Activated CD4-positive, alpha-beta T cell treated with anti-CD3 and anti-CD28 coated beads, Interleukin-2, Interleukin-6, amounts not matched to agents 100 ng/mL and 50 ng/mL, durations not matched to agents 16 hours and 8 hours (primary cell): ENCODE measurements at places on chromosomes 2 and 18.

- DNase-seq, result no peak
Observed at GRCh38 chr2:75390169-75390568, 170.6 kb downstream of the EVA1A start.

GRCh38 chr2:6787376-6787775, 78.3 kb downstream of the CMPK2 start:
- no peak for DNase-seq

- no peak for DNase-seq
Observed at GRCh38 chr2:39922679-39923405, 143.8 kb upstream of the THUMPD2 start.

GRCh38 chr18:62986490-62986889, 271.1 kb downstream of the PHLPP1 start:
- DNase-seq, result no peak

GRCh38 chr2:177275040-177275742, 10.7 kb upstream of the NFE2L2 start:
- DNase-seq, result no peak

GRCh38 chr2:74824679-74825078, 9.2 kb upstream of the HK2 start:
- DNase-seq, result no peak

DNA sequence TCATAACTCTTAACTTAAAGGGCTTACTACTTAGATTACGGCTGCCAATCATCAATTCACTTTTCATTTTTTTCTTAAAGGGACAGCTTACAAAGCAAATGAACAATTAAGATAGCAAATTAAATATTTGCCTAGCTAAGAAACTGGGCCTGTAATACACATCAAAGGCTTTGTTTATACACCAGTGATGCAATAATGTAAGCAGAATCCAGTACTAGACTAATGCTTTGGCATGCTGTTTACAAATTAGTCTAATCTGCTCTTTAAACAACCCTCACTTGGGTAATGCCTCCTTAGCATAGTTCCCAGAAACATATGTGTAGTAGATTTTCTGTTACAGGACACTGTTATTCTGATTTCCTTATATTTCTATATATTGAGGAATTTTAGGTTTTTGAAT, 105.8 kb downstream of the ARHGAP28 start:
- no peak for DNase-seq

GRCh38 chr2:217797165-217797564, 205.6 kb downstream of the TNS1 start:
- DNase-seq, result no peak

DNA sequence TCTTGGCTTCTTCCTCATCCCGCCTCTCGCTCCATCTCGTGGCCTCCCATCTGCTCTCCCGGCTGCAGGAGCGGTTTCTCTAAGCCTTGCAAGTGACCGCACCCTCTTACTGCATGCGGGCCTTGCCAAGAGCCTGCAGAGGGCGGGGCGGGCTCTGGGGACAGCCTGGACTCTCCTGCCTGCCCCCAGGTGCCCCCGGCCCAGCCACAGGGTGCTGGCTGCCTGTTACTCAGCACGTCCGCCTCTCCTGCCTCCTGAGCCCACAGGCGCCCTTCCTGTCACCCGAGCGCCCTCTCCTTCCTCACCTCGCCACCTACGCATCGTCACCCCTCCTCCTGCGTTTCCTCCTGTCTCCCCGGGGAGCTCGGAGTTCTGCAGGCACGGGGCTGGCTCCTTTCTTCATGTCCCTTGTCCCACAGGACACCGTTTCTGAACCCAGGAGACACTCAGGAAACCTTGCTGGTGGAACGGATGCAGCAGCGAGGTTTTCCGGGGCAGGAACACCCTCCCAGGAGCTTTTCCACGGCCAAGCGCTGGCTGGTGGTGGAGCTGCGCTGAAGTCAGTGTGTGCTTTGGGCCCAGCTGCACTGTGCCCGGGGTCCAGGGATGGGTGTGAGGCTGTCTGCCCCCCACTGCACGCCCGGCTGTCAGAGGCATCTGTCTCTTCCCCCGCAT, 28.5 kb downstream of the HPCAL1 start:
- DNase-seq, result peak; percentile 84

GRCh38 chr18:13526519-13526918, 199.8 kb downstream of the FAM210A start:
- no peak for DNase-seq

DNA sequence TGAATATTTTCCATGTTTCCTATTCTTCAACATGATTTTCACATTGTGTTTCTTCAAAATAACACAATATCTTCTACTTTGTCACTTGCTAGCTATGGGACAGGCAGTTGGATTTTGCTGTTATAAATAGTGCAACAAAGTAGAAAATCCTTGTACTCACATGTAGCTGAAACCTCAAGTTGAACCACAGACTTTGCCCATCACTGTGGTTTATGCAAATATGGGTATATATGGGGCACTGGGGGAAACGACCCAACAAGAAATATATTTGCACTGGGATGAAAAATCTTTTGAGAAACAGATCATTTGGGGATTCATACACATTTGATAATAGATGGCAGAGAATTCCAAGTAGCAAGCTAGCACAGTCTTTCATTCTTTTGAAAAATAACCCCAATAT, 486.3 kb upstream of the MAP2 start:
- no peak for DNase-seq

DNA sequence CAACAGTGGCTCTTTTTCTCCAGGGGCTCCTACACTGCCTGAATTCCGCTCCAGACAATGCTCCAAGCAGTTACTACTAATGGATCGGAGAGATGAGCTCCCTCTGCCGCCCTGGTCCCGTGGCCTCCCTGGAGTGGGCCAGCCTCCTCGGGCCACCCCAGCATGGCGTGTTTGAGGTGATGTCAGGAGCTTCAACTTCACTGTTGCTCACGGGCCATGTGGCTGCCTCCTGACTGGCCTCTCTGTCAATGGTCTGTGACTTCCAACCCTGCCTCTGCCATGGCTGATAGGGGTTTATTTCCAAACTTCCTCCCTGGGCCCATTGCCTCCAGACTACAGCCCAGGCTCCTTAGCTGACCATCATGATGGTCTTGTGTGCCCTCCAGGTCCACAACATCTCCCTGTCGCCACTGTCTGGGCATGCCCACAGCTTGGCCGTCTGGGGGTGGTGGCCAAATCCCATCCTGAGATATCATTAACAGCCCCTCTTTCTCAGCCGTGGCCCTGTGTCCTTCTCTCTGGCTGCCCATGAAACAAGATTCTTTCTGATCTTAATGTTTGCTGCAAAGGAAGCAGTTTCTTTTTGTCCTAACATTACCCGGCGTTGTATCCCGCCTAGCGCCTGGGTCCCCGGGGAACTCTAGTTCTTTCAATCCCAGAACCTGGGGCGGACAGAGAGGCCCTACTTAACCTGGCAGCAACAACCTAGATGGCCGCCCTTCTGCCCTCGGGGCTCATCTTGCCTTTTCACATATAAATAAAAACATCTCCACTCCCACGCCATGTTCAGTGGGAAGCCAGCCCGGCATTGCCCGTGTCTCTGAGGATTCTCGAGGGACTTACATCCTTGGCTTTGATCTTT, 38.1 kb downstream of the ATOH8 start:
- no peak for DNase-seq

DNA sequence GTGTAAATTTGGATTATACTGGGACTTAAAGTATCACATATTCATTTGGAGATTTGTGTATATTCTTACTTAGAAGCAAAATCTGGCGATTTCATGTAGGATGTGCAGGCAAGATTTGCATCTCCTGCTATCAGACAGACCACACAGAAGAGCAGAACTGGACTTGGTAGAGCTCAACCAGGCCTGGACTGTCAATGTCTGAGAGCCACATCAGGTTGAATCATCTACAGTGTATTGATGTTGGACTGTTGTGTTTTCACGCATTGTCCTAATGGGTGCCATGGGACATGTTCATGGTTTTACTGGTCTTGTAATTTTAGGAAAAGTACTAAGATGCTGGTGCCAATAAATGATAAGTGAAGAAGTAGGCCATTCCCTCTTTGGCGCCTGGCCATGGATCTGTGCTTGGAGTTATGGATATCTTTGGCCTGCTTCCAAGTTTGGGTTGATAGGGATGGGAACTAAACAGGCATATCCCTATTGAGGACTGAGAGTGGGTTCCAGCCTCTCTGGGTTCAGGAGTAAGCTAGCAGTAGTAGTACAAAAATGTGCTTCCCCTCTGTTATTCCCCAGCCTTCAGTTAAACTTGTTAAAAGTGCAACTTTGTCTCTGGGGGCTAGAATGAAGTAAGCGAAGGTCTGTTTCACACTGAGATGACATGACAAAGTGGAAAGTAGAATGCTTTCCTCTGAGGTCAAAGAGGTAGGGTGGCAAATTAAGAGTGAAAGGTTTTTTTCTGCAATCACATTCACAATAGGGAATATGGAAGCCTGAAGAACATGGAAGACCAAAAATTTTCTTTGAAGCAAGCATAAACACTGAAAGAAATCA, 49.2 kb upstream of the NEMP2 start:
- no peak for DNase-seq

- peak; percentile 59 for DNase-seq
Observed at GRCh38 chr2:48315896-48316194, 214.1 kb upstream of the STON1 start.

DNA sequence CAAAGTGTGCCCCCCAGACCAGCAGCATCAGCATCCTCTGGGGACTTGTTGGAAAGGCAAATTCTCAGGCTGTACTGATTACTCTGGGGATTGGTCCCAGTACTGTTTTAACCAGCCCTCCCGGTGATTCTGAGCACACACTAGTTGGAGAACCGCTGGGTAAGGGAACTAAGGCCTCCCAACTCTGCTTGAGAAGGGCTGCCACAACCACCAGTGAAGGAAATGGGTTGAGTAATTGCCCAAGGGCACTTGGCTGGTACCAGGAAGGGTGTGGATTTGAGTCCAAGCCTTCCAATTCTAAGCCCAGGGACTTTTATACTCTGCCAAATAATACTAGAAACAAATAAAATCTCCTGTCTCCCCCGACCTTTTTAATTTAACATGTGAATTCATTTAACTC, 219.9 kb downstream of the SETBP1 start:
- DNase-seq, result no peak

GRCh38 chr2:177314194-177314593, 49.7 kb upstream of the NFE2L2 start:
- no peak for DNase-seq

DNA sequence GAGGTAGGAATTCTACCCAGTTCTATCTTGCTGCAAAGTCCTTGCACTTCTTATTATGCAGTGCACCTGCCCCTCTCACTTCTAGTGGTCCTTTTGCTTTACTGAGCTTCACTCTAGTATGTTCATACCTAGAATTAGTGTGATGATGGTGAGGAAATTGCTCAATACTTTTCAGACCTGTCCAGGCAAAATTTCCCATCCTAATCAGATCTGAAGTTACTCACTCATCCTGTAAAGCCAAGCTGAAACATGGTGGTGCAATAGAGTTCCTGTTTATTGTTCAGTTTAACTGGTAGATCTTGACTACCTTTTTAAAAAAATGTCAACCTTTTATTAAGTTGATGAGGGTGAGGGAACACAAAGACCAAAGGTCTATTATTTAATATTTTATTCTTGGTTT, 12.6 kb upstream of the FIGN start:
- DNase-seq, result no peak

DNA sequence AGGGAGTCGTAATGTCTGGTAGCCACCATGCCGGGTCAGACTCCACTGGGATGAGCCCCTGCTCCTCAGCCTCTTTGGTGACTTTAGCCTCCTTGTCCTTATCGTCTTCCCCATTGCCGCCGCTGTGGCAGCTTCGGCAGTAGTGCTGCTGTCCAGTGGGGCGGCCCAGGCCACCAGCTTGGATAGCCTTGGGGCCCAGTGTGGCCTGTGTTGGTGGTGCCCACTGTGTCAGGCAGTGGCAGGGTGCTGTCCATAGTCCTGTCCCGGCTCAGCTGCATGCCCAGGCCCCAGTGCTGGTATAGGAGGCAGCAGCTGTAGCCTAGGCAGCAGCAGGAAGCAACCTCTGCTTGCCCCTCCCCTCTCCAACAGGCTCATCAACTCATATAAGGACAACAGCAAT, 197.1 kb upstream of the RAB12 start:
- no peak for DNase-seq

DNA sequence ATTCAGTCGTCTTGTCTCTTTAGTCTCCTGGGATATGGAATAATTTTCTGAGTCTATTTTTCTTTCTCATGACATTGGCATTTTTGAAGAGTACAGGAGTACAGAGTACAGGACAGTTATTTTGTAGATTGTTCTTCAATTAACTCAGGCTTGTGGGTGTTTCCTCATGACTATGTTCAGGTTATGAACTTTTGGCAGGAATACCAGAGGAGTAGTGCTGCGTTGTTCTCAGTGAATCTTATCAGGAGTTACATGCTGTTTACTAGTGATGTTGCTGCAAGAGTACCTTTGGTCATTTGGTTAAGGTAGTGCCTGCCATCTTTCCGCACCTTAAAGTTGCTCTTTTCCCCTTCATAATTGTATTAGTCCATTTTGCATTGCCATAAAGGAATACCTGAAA, 41.3 kb upstream of the AGFG1 start:
- DNase-seq, result no peak

GRCh38 chr2:212940816-212941215, 210.6 kb downstream of the IKZF2 start:
- no peak for DNase-seq
